ENCODE measurements at places on chromosomes 4 and X.

DNA sequence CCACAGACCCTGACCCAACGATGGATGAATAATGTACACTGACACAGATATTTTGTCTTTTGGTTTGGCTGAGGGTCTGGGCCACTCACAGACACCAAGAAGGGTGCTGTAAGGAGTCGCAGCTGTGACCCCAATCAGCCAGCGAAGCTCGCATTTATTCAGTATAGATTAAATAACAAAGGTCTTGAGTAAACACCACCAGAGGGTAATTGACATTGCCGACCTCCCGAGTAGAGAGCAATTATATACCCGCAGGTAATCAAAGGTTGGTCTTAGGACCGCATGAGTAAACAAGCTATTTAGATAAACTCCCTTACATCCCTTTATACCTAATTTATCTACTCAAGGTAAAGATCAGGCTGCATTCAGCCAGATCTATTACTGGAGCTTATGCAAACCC lies 297.1 kb downstream of the ADAM29 start:
- DNase-seq: no peak

GRCh38 chrX:20309806-20310205 lies 43.1 kb upstream of the RPS6KA3 start:
- DNase-seq: no peak

DNA sequence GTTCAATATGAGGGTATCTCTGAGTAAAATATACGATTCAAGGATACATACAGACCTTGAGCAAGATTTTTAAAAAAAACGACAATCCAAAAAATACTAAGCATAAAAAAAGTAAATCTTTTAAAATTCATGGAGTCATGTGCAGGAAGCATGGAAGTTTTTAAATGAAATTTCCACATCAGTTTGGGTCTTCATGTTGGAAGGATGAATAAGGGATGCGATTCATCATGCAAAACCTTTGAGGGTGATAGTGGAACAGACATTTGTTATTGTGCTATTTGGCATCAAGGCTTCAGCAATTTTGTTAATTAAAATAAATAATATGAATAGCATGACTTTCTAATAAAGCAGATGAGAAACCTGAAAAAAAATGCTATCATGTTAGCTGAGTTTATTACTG lies 815.0 kb upstream of the PCDH10 start:
- DNase-seq: no peak

GRCh38 chr4:98203332-98204235 lies 57.6 kb upstream of the RAP1GDS1 start:
- no peak for DNase-seq

GRCh38 chr4:150363721-150364688 lies 217.9 kb upstream of the MAB21L2 start:
- DNase-seq: no peak

DNA sequence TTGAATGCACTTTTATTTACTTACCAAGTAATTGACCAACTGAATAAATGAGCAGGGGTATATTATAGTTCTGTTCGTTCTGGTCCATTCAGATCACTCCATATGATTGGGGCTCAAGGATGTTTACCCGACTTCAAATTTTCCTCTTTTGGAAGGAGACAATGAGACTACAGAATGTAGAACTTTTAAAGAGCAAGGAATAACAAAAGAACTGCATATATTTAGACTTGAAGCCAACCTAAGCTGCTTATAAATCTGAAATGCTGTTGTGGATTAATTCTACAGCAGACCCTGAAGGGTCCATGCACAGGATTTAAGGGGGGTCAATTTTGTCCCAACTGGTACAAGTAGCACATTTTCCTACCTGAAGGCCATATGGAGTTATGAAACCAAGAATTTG lies 610.8 kb downstream of the RAB28 start:
- no peak for DNase-seq

GRCh38 chr4:39635023-39635422 lies 3.6 kb downstream of the SMIM14 start:
- DNase-seq: no peak

DNA sequence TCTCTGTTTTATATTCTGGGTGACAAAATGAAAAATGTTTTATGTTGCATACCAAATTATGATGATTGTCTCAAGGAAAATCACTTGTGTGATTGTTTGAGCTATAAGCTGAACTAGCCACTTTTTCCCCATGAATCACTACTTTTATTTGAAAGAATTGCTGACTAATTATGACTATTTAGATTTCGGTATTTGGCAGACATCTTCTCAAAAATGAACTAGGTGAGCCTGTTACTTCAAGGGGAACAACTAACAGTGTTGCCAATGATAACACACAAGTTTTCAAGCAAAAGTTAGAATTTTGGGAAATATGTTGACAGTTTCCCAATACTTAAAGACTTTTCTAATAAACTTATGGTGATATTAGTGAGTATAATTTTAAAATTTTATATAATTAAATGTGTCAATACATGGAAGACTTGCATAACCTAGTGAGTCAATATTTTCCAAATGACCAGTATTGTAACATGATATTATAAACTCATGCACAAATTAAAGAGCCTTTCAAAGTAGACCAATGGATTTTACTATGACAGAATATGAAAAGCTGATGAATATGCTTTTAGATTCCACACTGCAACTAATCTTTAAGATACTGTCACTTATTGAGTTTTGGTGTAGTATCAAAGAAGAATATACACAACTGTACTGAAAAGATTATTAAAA lies 187.7 kb upstream of the GATB start:
- DNase-seq: no peak

GRCh38 chrX:43016021-43016420 lies 238.1 kb upstream of the PPP1R2C start:
- DNase-seq: no peak

GRCh38 chr4:52837716-52838558 lies 24.2 kb upstream of the RASL11B start:
- DNase-seq: peak; percentile 74

DNA sequence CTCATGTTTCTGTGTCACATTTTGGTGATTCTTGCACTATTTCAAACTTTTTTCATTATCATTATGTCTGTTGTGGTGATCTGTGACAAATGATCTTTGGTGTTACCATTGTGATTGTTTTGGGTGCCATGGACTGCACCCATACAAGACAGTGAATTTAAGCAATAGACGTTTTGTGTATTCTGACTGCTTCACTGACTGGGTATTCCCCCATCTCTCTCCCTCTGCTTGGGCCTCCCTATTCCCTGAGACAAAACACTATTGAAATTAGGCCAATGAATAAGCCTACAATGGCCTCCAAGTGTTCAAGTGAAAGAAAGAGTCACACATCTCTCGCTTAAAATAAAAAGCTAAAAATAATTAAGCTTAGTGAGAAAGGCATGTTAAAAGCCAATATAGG lies 60.2 kb downstream of the BANK1 start:
- DNase-seq: no peak

DNA sequence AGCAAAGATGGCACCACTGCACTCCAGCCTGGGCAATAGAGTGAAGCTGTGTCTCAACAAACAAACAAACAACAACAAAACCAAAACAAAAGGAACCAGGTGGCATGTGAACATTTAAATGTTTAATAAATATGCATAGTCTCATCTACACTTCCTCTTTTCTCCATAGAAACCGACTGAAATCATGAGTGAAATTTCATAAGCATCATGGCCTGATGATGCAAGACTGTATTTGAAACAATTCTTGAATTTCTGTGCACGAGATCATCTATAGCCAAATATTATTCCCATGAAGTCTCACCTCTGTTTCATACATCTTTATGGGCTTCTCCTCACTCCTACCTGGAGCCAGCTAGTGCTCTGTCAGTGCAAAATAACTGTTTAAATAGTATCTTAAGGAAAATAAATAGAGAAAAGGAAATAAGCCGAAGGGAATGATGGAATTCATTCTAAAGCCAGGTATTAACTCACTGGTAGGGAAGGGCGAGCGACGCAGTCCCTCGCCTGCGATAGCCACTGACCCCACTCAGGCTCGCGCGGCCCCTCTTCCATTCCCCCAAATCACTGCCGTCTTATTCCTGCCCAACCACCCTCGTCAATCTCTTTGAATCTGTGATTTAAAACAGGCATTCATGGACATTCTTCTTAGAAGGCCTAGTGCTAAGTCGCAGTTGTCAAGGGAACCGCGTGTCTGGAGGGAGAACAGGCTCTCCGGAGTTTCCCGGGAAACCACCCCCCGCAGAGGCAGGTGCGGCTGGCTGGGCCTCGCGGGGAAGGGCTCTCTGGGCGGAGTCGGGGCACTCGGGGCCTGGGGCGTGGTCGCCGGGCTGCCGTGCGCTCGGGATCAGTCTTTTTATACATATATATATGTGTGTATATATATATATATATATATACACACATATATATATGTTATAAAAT lies 52.4 kb upstream of the TRIM2 start:
- DNase-seq: peak; percentile 37

GRCh38 chrX:12758291-12758690 lies 32.9 kb upstream of the PRPS2 start:
- no peak for DNase-seq

GRCh38 chr4:112897543-112897942 lies 151.9 kb upstream of the ANK2 start:
- DNase-seq: peak; percentile 76

GRCh38 chr4:726838-727237 lies 21.2 kb downstream of the PCGF3 start:
- DNase-seq: no peak

DNA sequence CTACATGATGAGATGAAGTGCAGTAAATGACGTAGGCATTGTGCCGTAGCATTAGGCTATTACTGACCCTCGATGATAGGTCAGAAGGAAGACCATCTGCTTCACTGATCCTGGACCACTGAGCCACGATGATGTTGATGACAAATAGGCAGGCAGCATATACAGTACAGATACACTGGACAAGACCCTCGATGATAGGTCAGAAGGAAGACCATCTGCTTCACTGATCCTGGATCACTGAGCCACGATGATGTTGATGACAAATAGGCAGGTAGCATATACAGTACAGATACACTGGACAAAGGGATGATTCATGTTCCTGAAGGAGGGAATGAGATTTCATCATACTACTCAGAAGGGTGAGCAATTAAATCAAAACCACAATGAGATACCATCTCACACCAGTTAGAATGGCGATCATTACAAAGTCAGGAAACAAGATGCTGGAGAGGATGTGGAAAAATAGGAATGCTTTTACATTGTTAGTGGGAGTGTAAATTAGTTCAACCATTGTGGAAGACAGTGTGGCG lies 50.9 kb downstream of the BEND4 start:
- no peak for DNase-seq

GRCh38 chrX:85112293-85112692 lies 108.6 kb downstream of the APOOL start:
- no peak for DNase-seq

DNA sequence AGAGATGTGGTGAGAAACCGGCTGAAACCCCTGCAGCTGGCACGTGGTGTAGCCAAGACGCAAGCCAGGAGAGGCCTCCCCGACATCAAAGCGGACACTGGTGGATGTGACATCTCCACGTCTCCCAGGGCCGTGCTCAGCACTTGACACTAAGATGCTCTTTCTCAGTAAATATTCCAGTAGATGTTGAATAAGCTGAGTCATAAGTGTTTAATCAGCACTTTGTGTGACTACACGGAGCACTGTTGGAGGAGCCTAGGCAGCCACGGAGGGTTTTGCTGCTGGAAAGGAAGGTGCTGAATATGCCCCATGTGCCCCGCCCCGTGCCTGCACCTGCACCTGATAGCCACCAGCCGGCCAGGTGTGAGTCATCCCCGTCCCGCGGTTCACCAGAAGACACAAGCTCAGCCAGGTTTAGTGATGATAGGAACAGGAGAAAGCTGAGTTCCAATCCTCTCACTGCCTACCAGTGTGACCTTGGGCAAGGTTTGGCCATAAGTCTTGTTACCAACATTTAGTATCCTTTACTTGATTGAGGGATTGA lies 29.0 kb upstream of the C4orf50 start:
- DNase-seq: no peak

GRCh38 chrX:134443020-134443419 lies 16.9 kb upstream of the HPRT1 start:
- DNase-seq: no peak

DNA sequence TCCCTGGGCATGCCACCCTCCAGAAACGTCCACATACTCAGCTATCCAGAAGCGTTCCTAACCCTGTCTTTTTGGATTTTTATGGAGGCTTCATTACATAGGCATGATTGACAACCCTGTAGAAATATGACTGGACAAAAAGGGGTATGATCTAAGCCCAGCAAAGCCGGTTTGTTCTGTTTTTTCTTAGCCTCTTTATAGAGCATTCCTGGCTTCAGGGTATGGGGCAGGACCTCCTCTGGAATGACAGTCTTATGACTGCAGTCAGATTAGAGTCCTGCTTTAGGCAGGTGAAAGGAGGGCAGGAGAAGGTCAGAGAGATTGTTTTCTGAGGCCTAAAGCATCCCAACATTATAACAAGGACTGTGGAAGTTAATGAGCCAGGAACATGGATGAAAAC lies 137.4 kb downstream of the DCLK2 start:
- no peak for DNase-seq

All from NCI-H446 treated with DMSO at 0.1 percent for 48 hours (cell line).